ENCODE measurements at places on chromosomes 2 and 18.

DNA sequence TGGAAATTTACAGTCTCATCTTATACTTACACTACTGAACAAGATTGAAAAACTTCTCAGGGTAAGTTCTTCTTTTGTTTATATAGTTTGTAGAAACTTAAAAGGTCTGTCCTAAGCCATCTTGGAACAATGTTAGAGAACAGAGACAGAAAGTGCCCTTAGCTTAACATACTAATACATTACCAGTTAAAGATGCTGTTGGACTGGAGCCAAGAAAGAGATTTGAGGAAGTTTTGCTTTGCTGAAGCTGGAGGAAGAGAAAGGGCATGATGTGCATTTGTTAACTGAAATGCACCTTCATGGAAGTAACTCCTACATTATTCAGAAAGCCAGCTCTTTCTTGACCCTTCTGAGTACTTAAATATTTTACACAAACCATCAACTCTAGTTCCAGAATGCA lies 66.5 kb upstream of the TNFRSF11A start:
- no peak for DNase-seq

DNA sequence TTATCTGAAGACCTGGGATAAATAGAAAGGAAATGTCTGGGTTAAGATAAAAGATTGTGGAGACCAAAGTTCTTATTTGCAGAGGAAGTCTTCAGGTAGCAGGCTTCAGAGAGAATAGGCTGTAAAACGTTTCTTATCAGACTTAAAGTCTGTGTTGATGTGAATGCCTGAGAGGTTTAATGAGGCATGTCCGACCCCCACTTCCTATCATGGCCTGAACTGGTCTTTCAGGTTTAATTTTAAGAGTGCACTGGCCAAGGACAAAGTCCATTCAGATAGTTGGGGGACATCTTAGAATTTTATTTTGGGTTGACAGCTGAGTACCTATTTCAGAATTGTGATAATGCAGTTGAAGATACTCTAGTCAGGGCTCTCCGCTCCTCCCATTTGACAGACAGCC lies 92.1 kb downstream of the ATL2 start:
- no peak for DNase-seq

DNA sequence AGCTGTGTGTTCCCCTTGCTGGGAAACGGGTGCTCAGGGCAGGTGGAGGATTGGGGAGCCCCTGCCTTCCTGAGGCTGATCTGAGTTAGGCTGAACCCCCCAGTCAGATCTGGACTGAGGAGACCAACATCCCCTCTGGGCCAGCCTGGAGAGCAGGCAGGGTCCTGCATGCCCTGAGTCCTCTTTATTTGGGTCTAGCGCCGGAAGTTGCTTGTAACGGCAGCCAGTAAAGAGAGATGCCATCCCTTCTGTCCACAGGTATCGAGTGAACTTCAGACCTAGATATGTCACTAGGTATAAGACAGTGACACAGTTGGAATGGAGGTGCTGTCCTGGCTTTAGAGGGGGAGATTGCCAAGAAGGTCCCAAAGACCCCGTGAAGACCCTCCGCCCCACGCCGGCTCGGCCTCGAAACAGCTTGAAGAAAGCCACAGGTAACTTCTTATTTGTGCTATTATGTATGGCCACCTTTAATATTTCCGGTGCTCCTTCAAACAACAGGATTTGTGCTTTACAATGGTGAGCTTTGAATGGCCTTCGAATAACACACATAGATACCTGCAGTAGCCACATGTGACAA lies 38.0 kb downstream of the EMILIN2 start:
- no peak for DNase-seq

DNA sequence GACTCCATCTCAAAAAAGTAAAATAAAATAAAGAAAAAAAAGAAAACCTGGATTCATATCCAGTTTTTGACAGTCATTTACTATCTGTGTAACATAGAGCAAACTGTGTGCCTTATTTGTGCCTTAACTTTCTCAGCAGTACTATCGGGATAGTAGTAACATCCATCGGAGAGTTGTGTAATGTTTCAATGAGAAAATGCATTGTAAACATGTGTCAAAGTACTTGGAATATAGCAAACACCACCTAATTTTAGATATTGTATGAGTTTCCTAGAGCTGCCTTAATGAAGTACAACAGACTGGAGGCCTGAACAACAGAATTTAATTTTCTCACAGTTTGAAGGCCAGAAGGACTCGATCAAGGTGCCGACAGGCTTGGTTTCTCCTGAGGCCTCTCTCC lies 81.3 kb upstream of the CDC42EP3 start:
- no peak for DNase-seq

DNA sequence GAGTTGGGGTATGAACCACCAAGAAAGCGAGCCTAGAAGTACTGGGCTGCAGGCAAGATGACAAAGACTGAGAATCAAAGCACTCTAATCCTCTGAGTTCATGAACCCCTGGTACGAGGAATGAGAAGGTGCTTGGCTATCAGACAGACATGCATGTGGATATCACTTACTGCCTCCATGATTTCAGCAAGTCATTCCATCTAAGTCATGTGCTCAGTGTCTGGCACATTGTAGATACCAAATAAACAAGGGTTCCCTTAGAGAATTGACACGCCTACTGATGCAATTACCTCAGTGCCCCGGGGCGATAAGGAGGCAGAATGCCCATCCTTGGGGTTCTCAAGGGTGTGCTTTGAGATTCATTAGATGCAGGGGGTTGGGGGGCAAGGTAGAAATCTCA lies 125.6 kb upstream of the PKDCC start:
- DNase-seq: no peak

DNA sequence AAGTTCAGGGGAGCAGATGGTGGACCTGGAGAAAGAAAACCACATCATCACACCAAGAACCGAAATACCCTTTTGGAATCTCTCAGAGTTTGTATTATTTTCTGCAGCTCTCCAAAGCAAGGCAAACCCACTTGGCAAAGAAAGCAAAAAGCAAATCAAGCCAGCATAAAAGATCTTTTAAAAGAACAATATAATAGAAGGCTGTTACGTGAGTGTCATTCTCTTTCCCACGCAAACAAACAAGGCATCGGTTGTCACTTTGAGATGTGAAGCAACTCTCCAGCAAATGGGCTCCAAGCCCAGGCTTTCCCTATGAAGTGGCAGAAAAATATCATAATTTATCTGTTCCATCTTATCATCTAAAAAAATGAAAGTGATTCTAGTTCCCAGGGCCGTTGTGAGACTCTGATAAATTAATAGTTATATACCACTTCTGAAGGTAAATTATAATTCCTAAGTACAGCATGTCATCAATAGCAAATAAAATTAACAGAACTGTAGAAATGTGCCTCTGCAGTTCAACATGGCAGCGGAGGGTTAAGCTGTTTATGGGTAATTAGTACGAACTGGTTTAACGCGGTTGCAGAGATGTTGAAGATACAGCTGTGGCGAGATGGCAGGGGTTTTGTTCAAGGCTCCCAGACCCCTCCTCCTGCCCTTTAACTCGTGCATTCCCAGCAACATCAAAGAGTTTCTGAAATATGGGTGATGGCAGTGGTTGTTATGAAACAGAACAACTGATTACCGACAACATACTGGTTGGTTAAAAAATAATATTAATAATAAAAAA lies 89.2 kb downstream of the EPHA4 start:
- DNase-seq: no peak

All from Peyer's patch (tissue), 4 donors.